ENCODE measurements at places on chromosomes 5 and 9.
A peak's percentile ranks its signal among the peaks of the same experiment; 100 is the strongest.

- peak; percentile 24 for DNase-seq
These were observed 657.1 kb upstream of the CDH10 start for GRCh38 chr5:25301836-25302235.

GRCh38 chr9:120583958-120584369, 4.0 kb upstream of the CDK5RAP2 start:
- peak; percentile 49 for DNase-seq

- DNase-seq = no peak
These were observed 30.5 kb upstream of the CKMT2 start for GRCh38 chr5:81202655-81203054.

DNA sequence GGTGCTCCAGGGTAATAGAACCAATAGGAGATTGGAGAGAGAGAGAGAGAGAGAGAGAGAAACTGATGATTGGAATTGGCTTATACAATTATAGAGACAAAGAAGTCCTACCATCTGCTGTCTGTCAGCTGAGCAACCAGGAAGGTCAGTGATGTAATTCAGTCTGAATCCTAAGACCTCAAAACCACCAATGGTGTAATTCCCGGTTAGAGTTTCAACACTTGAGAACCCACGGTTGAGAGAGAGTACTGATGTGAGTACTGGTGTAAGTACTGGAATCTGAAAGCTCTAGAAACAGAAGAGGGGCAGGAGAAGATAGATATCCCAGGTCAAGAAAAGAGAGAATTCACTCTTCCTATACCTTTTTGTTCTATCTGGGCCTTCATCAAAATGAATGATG, 775.8 kb downstream of the EFNA5 start:
- no peak for DNase-seq

DNA sequence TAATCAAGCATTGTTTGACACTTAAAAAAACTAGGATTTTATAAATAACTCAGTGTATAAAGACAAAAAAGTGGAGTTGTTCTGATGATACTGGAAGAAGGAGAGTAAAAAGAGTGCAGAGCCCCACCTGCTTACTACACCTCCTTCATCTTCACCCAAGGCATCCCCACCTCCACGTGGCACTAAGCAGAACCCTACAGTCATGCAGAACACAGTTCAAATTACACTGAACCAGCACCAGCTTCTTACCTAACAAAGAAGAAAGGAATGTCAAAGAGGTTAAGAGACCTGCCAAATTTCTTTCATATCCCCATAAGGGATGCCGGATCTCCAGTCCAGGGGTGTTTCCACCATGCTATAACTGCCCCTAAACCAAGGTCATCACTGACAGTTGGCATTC, 55.5 kb downstream of the PDE4D start:
- no peak for DNase-seq

DNA sequence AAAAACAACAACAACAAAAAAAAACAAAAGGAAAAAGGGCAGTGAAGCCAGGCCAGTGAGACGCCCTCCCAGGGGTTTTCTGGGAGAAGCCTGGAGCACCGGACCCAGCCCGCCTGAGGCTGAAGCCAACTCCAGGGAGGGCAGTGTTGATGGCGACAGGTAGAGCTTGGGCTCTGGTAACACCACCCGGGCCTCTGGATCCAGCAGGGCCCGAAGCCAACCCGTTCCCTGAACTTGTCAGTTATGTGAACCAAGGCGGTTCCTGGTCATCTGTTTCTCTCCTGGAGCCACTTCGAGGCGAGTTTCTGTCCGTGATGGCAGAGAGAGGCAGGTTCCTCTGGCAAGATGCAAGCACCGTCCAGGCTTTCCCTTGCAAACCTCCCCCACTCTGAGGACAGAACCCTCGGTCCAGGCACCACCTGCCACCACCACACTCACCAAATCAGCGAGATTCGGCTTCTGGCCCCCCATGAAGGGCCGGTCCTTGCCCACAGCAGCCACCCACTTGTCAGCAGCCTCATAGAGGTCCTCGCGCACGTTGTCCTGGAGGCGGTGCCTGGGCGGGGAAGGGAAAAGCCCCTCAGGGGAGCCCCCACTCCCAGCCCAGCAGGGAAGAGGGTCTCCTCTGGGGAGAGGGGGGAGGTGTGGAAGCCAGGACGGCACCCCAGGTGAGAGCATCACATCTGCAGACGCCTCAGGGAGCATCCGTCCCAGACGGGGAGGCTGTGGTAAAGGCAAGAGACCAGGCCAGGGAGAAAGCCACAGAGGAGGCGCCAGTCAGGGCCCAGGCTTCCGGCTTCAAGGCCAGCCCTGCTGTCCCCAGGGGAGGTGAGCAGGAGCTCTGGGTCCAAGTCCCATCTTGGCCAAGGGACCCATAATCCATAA, 5.4 kb downstream of the PTGES2 start:
- no peak for DNase-seq

DNA sequence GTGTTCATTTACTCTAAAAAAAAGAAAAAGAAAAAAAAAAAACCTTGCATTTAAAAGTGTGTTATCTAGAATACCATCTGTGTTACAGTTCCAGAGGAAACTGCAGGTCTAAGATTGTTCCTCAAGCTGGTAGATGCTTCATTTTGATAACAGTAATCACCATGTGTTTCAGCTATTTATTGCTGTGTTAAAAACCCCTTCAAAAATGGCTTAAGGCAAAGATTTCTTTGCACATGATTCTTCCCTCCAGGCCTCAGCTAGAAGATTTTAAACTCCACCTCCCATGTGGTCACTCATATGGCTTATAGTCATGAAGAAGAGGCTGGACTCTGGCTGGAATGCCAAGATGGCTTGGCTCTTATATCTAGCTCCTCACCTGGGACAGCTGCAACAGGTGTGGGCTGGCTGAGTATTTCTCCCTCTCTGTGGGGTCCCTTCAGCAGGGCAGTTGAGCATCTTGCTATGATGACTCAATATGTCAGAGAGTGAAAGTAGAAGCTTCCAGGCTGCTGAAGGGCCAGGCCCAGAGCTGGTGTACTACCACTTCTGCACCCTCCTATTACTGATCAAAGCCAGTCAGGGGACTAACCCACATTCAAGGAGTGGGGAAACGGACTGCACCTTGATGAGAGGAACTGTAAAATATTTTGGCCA, 920.4 kb upstream of the DMAC1 start:
- no peak for DNase-seq

DNA sequence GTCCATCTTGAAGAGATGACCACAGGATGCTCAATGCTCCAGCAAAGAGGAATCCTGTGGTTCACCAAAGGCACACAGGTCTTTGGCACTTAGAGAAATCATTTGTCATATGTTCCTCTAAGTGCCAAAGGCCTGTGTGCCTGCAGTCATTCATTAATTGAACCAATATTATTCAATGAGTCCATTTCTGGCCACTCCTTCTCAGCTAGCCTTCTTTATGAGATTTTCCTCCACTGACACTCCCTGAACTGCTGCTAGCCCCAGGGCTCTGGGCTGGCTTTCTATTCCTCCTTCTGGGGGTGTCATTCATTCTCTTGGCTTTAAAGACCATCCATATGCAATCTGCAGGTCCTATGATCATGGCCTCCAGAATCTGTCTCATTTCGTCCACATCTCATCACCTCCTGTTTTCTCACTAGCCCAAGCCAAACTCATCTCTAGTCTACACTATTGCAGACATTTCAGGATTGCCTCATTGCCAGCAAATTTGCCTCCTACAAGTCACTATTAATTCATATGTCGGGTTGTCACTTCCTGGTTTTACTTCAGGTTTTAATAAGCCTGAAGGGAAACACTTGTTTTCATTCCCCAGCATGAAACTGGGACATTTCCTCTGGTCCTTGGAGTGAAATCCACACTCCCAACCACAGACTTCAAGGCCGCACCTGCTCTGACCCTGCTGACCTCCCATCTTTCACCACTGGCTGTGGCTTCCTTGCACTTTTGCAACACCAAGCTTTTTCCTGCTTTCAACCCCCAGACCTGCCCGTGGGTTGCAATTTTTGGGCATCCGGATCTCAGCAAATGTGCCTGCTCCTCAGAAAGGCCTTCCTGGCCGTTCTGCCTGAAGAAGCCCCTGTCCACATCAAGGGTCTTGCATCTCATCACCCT, 35.1 kb downstream of the KCNIP1 start:
- DNase-seq = no peak

- no peak for DNase-seq
These were observed 138.7 kb downstream of the PLCXD3 start for GRCh38 chr5:41371738-41372137.

DNA sequence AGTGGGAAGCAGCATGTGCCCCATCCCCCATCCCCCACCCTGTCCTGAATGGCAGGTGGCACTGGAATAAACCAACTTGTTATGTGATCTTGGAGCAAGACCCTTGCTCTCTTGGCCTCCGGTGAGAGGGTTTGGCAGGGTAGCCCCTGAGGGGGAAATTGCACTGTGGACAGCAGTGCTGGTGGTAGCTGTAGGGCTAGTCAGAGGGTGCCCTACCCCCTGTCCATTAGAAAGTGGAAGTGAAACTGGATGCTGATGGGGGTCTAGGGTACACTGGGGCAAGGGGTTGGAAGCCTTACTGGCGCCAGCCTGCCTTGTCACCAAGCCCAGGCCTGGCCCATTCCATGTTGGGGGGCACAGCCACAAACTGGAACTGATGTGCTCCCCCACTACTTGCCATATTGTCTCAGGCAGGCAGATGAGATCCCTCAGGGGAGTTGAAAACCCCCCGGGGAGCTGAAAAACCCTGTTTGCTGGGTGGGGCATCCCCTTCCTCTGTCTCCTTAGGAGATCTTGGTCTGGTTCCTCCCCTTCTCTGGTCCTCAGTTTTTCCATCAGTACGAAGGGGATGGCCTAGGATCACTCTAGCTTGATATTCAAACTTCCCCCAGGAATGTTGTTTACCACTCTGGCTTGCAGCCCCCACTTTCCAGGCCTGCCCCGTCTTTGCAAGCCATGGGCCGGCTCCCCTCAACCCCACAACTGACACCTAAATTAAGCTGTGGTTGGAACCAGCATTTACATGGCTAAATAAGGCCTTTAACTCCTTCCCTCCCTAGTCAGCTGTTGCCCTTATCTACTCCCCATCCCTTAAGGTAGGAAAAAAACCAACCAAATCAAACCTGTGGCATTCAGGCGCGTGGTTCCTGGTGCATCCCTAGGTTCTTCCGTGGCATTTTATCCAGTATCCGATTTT, 14.4 kb upstream of the SYNPO start:
- DNase-seq = no peak

DNA sequence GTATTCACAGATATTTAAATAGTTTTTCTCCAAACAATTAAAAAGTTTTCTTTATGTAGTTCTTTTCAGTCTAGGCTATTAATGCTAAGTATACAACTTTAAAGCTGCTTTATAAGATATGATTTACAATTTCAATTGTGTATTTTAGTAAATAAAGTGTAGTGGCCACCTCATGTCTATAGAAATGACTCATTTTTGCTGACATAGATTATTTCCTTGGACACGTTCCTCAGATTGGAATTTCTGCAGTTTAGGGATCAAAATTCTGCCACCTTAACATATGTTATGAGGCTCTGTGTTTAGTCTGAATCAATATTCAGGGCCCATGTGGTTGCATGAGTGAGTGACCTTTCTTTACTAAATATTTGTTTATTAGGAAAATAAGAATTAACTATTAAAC, 750.2 kb downstream of the IRX1 start:
- DNase-seq = no peak

DNA sequence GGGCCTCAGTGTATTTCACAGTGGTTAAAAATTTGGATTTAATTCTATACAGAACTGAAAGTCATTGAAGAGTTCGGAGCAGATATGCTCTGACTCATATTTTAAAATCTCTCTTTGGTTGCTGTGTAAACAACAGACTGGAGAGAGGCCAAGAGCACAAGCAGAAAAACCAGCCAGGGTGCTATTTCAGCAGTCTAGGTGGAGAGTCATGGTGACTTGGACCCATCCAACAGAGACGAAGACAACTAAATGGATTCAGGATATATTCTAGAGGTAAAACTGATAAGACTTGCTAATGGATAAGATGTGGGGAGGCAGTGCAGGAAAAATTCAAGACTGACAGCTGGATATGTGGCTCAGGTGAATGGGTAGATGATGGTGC, 168.9 kb downstream of the MAPKAP1 start:
- DNase-seq = peak; percentile 92

DNA sequence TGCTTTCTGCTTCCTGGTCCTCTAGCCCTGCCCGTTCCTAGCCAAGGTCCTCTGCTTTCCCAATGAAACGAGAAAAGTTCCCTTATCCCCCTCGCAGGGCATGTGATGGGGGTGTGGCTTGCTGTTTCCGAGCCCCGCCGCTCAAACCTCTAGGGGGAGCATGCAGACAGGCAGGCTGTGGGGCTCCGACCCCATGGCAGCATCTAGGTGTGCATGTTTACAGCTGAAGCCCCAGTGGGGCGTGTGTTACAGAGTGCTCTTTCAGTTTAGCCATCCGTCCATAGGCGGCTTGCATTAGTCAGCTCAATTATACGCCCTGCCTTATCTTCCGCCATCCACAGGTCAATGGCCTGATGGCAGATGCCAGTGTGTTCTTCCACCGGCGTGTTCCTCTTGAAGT, 48.3 kb upstream of the SPATA31E1 start:
- no peak for DNase-seq

- DNase-seq = no peak
These were observed 61.5 kb upstream of the TEX48 start for GRCh38 chr9:114743446-114743845.
